Erythroblast (primary cell): ENCODE measurements at places on chromosomes 3 and 15.
A peak's percentile ranks its signal among the peaks of the same experiment; 100 is the strongest.

GRCh38 chr15:67977414-67978089 lies 76.6 kb upstream of the PIAS1 start:
- no peak for DNase-seq

DNA sequence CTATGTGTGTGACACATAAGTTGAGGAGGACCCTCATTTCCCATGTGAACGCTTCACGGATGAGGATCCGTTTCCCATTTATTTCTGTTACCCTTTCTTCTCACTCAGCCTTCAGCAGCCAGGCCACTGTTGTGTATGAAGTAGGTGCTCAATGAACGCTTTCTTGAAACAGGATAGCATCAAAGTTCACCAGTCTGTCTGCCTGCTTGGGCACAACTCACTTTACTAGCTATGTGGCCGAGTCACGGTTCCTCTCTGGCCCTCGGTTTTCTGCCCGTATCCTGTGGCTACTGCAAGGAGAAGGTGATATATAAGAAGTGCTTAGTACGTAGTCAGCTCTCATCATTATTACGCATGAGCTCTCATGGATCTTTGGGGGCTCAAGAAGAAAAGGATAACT lies 22.4 kb downstream of the ACSBG1 start:
- no peak for DNase-seq

DNA sequence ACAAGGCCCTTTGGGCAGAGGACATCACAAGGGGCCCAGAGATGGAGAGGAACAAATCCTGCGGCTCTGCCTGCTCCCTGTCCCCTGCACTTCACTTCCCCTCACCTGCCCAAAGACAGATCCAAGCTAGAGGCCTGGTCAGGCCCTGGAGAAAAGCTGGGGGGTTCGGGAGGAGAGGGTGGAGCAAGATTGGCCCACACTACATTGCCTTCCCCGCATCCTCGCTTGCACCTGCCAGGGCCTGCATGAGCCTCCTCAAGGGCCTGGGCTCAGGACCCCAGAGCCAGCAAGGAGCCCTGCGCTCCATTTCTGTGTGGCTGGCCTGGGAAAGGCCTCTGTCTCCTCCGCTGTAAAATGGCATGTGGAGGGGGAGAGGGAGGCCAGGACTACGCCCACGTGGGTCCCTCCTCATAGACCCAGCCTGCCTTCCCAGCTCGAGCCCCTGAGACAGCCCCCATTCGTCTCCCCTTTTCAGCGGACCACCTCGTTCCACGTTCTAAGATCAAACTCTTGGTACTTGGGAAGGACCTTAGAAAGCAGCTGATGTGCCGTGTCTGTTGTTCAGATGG lies 106.0 kb downstream of the HMG20A start:
- DNase-seq = no peak

DNA sequence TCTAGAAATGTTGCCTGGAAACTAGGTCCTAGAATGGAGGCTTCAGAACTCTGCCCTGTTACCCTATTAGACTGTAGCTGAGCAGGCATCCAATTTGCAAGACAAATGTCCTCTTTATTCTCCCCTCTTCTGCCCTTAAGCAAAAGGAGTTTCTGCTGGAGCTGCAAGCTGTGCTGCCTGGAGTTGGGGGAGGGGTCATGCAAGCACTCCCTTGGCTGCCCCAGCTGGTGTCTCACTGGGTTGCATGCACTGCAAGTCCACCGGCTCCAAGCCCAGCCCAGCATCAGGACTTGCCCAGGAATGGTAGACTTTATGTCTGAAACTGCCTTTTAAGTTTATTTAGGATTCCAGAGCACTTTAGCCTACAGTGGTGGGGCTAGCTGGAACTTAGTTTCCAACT lies 15.7 kb upstream of the RBP2 start:
- DNase-seq = no peak

GRCh38 chr15:84879088-84879780 lies 5.2 kb upstream of the SLC28A1 start:
- no peak for DNase-seq

- no peak for DNase-seq
These were observed 36.7 kb downstream of the MEGF11 start for GRCh38 chr15:66216806-66217205.

- DNase-seq = peak; percentile 57
These were observed 90.5 kb downstream of the TGFBR2 start for GRCh38 chr3:30696896-30697295.

GRCh38 chr3:37862219-37862902 lies 681 bp downstream of the CTDSPL start:
- peak; percentile 30 for DNase-seq

DNA sequence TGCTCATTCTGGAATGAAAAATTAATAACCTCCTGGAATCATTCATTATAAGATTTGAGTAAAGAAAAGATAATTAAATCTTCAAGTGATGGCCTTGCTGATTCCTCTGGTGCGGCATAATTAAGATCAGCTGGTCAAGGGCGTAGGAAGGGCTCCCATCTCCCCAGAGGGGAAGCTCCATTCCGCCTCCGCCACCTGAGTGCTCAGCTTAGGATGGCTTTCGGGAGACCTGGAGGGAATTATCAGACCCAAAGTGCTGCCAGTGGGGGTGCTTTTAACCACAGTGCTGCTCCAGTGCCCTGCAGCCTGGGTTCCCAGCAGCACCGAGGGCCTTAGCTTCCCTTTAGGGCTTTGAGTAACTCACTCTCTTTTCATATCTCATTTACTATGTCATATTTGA lies 556.6 kb upstream of the RGMA start:
- DNase-seq = no peak

DNA sequence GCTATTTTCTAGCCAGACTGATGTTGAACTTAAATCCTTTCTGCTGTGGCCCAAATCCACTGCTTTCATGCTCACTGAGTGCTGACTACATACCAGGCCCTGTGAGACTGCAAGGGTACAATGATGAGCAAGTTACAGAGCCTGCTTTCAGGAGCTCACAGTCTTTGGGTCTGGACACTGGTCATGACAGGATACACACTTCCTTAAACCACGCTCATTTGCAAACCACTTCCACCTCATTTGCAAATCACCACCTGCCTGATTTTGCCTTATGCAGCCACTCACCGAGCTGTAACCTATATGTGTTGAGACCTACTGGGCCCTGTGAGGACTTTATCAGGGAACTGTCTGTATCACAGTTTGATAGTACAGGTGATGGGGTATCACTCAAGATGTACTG lies 50.2 kb upstream of the LRRC58 start:
- no peak for DNase-seq

GRCh38 chr3:175670557-175670956 lies 811.4 kb downstream of the NAALADL2 start:
- DNase-seq = no peak

GRCh38 chr3:126016616-126017015 lies 47.6 kb downstream of the ROPN1B start:
- DNase-seq = no peak

DNA sequence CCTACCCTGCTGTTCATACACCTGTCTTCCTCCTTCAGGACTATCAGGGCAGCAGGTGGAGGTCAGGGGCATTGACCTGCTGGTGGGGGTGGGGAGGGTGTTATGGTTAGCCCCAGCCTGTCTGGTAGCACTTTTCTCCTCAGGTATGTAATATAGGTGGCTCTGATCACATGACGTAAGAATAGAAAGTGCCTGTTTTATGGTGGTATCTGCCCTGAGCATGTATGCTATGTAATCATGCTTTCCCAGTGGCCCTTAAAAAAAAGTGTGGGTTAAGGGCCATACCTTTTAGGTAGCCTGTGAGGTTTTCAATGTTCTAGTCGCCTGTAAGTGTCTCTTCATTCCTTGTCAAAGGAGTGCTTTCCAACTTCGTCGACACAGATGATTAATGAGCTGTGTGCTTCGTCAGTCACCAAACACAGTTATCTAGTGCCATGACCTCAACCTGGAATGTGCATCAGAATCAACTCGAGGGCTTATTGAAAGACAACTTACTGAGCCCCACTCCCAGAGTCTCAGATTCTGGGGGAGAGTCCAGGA lies 86.3 kb downstream of the KLHL25 start:
- DNase-seq = no peak

- no peak for DNase-seq
These were observed 5.4 kb downstream of the SOX14 start for GRCh38 chr3:137769322-137770065.

DNA sequence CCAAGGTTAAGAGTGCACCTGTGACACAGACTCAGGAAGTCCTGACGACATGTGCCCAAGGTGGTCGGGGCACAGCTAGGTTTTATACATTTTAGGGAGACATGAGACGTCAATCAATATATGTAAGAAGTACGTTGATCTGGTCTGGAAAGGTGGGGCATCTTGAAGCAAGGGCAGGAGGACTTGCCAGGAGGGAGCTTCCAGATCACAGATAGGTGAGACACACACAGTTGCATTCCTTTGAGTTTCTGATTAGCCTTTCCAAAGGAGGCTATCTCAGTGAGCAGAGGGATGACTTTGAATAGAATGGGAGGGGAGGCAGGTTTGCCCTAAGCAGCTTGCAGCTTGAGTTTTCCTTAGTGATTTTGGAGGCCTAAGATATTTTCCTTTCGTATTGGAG lies 257.4 kb downstream of the CGGBP1 start:
- peak; percentile 24 for DNase-seq

- no peak for DNase-seq
These were observed 37.2 kb downstream of the MGLL start for GRCh38 chr3:127784865-127785710.
